SJCRH30 (cell line): ENCODE measurements at places on chromosomes 16 and 17. TPM values are rescaled to one million over a fixed set of nuclear protein-coding genes. Genes with fewer than 3 reads are reported as not detected.

Gene CCL7
- not detected in 2 replicates for total RNA-seq

DNA sequence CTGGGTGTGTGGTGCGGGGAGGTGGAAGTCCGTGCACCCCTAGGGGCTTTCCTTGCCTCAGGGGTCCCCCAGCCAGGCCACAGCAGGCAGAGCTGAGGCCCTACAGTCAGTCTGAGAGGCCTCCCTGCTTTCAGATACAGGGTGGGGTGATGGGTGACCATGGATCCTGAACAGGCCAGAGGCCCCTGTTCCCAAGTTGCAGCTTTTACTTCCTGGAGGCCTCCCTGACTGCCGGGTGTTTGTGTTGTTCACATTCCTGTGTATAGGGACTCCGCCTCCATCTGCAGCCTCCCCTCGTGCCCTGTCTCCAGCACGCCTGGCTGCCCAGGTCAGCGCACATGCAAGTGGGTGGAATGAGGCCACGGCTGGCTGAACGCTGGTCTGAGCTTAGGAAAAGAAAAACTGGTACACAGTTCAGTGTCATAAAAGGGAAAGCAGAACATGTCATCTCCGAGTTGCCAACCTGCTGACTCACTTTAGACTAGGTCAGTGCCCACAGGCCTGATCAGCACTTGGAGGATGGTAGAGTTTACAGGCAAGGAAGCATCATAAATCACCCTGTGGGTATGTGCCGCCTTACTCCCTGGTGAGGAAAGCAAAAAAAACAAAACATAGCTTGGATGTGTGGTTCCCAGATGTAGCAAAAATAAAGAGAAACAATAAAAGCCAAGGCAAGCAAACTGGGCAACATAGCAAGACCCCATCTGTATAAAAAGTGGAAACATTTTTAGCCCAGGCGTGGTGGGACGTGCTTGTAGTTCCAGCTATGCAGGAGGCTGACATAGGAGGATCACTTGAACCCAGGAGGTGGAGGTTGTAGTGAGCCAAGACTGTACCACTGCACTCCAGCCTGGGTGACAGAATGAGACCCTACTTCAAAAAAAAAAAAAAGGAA lies 6.2 kb upstream of the SLC7A6 start:
- no peaks in the 10 kb centered on the region for H3K4me1 ChIP-seq
- no peak overlapping the region for H3K4me3 ChIP-seq
- no peak for DNase-seq

- DNase-seq, result no peak
- H3K36me3 ChIP-seq, result no peaks in the 10 kb centered on the region
- H3K27me3 ChIP-seq, result peaks cover 4% of the 10 kb centered on the region; the same call in 1 of the 2 replicates
- H3K27ac ChIP-seq, result no peak overlapping the region
- no peaks in the 10 kb centered on the region for H3K4me1 ChIP-seq
Observed at GRCh38 chr17:74018115-74018514, 185.4 kb upstream of the RPL38 start.

- no peak for DNase-seq
- H3K4me1 ChIP-seq, result no peaks in the 10 kb centered on the region
- no peak overlapping the region for H3K4me3 ChIP-seq
- H3K36me3 ChIP-seq, result peaks cover 11% of the 10 kb centered on the region
Observed at GRCh38 chr16:68179855-68180254, 56.1 kb downstream of the ESRP2 start.

- H3K4me1 ChIP-seq, result no peaks in the 10 kb centered on the region
- no peak overlapping the region for H3K27ac ChIP-seq
- DNase-seq, result no peak
Observed at GRCh38 chr16:47753659-47754058, 292.5 kb downstream of the PHKB start.

- no peaks in the 10 kb centered on the region for H3K27me3 ChIP-seq
- H3K36me3 ChIP-seq, result no peaks in the 10 kb centered on the region
- no peak overlapping the region for H3K4me3 ChIP-seq
Observed at GRCh38 chr16:72837846-72838585, 209.9 kb downstream of the ZFHX3 start.

DNA sequence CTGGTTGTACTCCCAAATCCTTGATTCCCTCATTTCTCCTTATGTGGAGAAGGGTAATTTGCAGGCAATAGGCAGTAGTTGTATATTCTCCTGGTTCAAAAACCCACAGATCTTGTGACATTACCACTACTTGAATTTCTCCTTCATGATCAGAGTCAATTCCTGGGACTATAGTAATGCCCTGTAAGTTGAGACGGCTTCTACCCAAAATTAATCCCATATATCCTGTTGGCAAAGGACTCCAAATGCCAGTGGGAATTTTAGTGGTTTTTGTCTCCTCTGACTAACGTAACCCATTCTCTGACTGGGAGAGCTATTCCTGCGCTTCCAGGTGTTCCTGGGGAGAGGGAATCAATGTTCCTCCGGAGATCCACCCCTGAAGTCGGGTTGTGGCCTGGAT lies 11.6 kb upstream of the ZNF689 start:
- H3K36me3 ChIP-seq, result no peaks in the 10 kb centered on the region
- no peak overlapping the region for H3K27ac ChIP-seq
- no peaks in the 10 kb centered on the region for H3K27me3 ChIP-seq
- peaks cover 14% of the 10 kb centered on the region for H3K4me1 ChIP-seq
- DNase-seq, result peak; percentile 65
- H3K4me3 ChIP-seq, result no peak overlapping the region

- no peak for DNase-seq
- H3K4me3 ChIP-seq, result no peak overlapping the region
- no peaks in the 10 kb centered on the region for H3K4me1 ChIP-seq
Observed at GRCh38 chr17:31433091-31433790, 41.8 kb downstream of the RAB11FIP4 start.

GRCh38 chr17:17795296-17795695 lies 41.5 kb downstream of the SREBF1 start:
- no peak overlapping the region for H3K27ac ChIP-seq
- H3K36me3 ChIP-seq, result peaks cover 67% of the 10 kb centered on the region
- no peaks in the 10 kb centered on the region for H3K27me3 ChIP-seq
- DNase-seq, result no peak
- peaks cover 1% of the 10 kb centered on the region for H3K4me1 ChIP-seq
- no peak overlapping the region for H3K4me3 ChIP-seq

Gene SYNGR3
- total RNA-seq, result 0.73 and 0.81 TPM in 2 replicates

DNA sequence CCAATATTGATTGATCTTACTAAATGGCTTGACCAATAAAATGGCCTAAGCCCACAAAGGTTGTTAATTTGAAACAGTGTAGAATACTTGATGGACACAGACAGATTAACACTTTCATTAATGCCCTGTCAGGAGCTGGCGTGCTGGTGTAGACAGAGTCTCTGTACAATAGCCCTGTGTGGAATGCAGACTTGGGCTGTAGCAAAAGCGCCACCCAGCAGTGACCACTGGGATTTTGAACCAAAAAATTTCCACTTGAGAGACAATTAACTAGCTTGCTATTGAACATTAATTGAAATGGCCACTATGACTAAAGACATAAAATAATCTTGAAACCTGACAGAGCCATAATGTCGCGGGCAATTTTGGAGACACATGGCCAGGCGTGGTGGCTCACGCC lies 19.7 kb upstream of the GUCY2D start:
- no peak overlapping the region for H3K27ac ChIP-seq
- no peaks in the 10 kb centered on the region for H3K4me1 ChIP-seq
- DNase-seq, result peak; percentile 26
- H3K4me3 ChIP-seq, result no peak overlapping the region

Gene PPM1E
- total RNA-seq, result 2.7 and 3.2 TPM in 2 replicates

DNA sequence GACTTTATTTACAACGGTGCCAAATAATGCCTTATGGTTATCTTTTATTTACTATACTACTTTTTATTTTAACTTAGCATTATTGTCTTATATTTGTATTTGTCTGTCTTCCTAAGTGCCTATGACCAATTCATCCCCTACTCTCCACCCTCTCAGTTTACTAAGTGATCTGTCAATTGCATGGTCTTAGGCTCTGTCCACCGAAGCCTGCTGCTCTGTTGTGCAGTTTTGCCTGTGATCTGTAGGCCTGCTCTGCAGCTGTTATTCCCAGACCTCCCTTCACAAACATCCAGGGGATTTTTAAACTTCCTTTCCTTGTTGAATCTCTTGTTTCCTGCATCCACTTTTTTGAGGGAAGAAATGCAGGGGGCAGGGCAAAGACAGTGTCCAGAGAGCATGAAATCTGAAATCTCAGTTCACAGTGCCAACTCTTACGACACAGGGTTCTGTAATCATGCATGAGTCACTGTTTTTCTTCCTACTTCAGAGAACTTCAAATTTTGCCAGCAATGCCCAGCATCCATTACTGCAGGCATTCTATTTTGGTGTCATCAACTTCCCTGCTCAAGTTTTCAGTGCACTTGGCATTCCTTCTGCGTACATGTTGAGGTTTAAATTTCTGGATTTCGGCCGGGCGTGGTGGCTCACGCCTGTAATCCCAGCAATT lies 11.4 kb downstream of the SLFN5 start:
- H3K36me3 ChIP-seq, result no peaks in the 10 kb centered on the region
- H3K27me3 ChIP-seq, result no peaks in the 10 kb centered on the region
- DNase-seq, result peak; percentile 92
- no peak overlapping the region for H3K4me3 ChIP-seq
- peaks cover 37% of the 10 kb centered on the region for H3K4me1 ChIP-seq

- no peak overlapping the region for H3K4me3 ChIP-seq
- H3K4me1 ChIP-seq, result no peaks in the 10 kb centered on the region
- no peak overlapping the region for H3K27ac ChIP-seq
- DNase-seq, result no peak
Observed at GRCh38 chr16:80447241-80447640, 93.6 kb upstream of the DYNLRB2 start.

GRCh38 chr16:3140603-3141427 lies 6.0 kb downstream of the ZNF213 start:
- H3K36me3 ChIP-seq, result no peaks in the 10 kb centered on the region; the same call in 1 of the 2 replicates
- peaks cover 12% of the 10 kb centered on the region; the same call in 1 of the 2 replicates for H3K4me1 ChIP-seq
- no peak overlapping the region for H3K27ac ChIP-seq
- H3K4me3 ChIP-seq, result no peak overlapping the region
- no peak for DNase-seq

GRCh38 chr16:57728336-57729181 lies 7.0 kb upstream of the KATNB1 start:
- H3K27ac ChIP-seq, result no peak overlapping the region
- peaks cover 4% of the 10 kb centered on the region; the same call in 1 of the 2 replicates for H3K27me3 ChIP-seq
- H3K36me3 ChIP-seq, result no peaks in the 10 kb centered on the region
- H3K4me1 ChIP-seq, result no peaks in the 10 kb centered on the region
- no peak overlapping the region for H3K4me3 ChIP-seq

- no peak overlapping the region for H3K4me3 ChIP-seq
- peaks cover 12% of the 10 kb centered on the region for H3K27me3 ChIP-seq
- H3K27ac ChIP-seq, result no peak overlapping the region
- no peak for DNase-seq
- H3K36me3 ChIP-seq, result no peaks in the 10 kb centered on the region
Observed at GRCh38 chr16:2280981-2281542, 13.1 kb upstream of the RNPS1 start.

GRCh38 chr16:53098526-53099317 lies 43.9 kb downstream of the CHD9 start:
- H3K4me1 ChIP-seq, result peaks cover 4% of the 10 kb centered on the region
- no peaks in the 10 kb centered on the region for H3K27me3 ChIP-seq
- peak overlapping the region; percentile 98 for H3K27ac ChIP-seq
- peak; percentile 96 for DNase-seq
- no peaks in the 10 kb centered on the region for H3K36me3 ChIP-seq

GRCh38 chr17:3513305-3514035 lies 37.7 kb downstream of the ASPA start:
- H3K4me3 ChIP-seq, result peak overlapping the region; percentile 48
- peak; percentile 53 for DNase-seq
- no peaks in the 10 kb centered on the region for H3K36me3 ChIP-seq
- H3K27me3 ChIP-seq, result no peaks in the 10 kb centered on the region
- no peaks in the 10 kb centered on the region for H3K4me1 ChIP-seq
- peak overlapping the region; percentile 37 for H3K27ac ChIP-seq

- H3K4me3 ChIP-seq, result no peak overlapping the region
- no peak overlapping the region for H3K27ac ChIP-seq
- H3K27me3 ChIP-seq, result no peaks in the 10 kb centered on the region
- H3K4me1 ChIP-seq, result no peaks in the 10 kb centered on the region
Observed at GRCh38 chr16:27267037-27267677, 1.4 kb downstream of the NSMCE1 start.

- H3K36me3 ChIP-seq, result peaks cover 19% of the 10 kb centered on the region
- H3K27me3 ChIP-seq, result no peaks in the 10 kb centered on the region
- no peak overlapping the region for H3K27ac ChIP-seq
- H3K4me3 ChIP-seq, result no peak overlapping the region
- DNase-seq, result no peak
Observed at GRCh38 chr17:29573558-29573869, 5.0 kb downstream of the TP53I13 start.

GRCh38 chr16:14017886-14018285 lies 53.2 kb upstream of the MRTFB start:
- no peak overlapping the region for H3K27ac ChIP-seq
- peaks cover 21% of the 10 kb centered on the region for H3K4me1 ChIP-seq
- H3K4me3 ChIP-seq, result no peak overlapping the region
- H3K36me3 ChIP-seq, result no peaks in the 10 kb centered on the region

DNA sequence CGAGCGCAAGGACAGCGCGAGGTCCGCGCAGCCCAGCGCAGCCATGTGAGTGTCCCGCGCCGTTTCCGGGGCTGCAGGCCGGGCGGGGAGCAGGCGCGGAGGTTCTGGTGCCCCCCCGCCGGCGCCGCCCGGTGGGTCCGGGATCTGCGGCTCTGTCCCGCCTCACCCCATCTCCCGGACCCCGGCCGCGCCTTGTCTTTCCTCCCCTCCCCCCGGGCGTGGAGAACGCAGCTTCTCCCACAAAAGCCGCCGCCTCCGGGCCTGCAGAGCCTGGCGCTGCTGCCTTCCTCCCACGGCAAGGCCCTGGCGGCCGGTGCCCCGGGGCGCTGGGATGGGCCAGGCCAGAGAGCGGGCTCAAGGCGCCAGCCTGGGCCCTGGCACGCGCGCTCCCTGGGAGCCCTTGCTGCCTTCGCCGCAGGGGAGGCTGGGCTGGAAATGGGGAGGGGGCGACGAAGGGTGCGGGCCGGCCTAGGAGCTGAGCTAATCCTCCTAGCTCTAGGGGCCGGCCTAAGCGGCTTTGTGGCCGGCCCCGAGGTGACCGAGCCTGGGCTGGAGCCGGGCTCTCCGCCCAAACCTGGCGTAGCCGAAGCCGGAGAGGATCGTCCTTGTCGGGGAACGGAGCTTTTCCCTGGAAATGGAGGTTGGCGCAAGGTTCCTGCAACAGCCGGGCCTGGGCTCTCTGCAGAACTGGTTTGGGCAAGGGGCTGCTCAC lies 397 bp downstream of the RIPOR1 start:
- peak overlapping the region; percentile 79 for H3K27ac ChIP-seq
- no peaks in the 10 kb centered on the region for H3K36me3 ChIP-seq
- peak overlapping the region; percentile 98 for H3K4me3 ChIP-seq
- H3K4me1 ChIP-seq, result no peaks in the 10 kb centered on the region; the same call in 1 of the 2 replicates
- H3K27me3 ChIP-seq, result no peaks in the 10 kb centered on the region; the same call in 1 of the 2 replicates
